Calu3 (cell line): ENCODE measurements at places on chromosomes 7 and 10. TPM values are rescaled to one million over a fixed set of nuclear protein-coding genes. Genes with fewer than 3 reads are reported as not detected.

Gene ITIH5
- 2.0 and 5.2 TPM in 2 replicates for total RNA-seq

Gene TMEM229A
- not detected in 2 replicates for total RNA-seq

Gene NAT16
- total RNA-seq: not detected in 2 replicates

Gene OR9A2
- not detected in 2 replicates for total RNA-seq

Gene MEST
- 62.6 and 76.1 TPM in 2 replicates for total RNA-seq

Gene PNLIPRP3
- not detected in 2 replicates for total RNA-seq

Gene CHST3
- 14.3 and 32.4 TPM in 2 replicates for total RNA-seq

Gene MRM2
- total RNA-seq: 60.1 and 64.3 TPM in 2 replicates

Gene GPR37
- 7.5 and 7.9 TPM in 2 replicates for total RNA-seq

Gene PRR15
- 76.1 and 111 TPM in 2 replicates for total RNA-seq

Gene PNLIPRP1
- not detected in 2 replicates for total RNA-seq

- DNase-seq: no peak
These were observed 70.5 kb downstream of the SFMBT2 start for GRCh38 chr10:7340179-7340874.

GRCh38 chr7:141986923-141987322, 8.8 kb upstream of the MGAM start:
- no peak for DNase-seq

DNA sequence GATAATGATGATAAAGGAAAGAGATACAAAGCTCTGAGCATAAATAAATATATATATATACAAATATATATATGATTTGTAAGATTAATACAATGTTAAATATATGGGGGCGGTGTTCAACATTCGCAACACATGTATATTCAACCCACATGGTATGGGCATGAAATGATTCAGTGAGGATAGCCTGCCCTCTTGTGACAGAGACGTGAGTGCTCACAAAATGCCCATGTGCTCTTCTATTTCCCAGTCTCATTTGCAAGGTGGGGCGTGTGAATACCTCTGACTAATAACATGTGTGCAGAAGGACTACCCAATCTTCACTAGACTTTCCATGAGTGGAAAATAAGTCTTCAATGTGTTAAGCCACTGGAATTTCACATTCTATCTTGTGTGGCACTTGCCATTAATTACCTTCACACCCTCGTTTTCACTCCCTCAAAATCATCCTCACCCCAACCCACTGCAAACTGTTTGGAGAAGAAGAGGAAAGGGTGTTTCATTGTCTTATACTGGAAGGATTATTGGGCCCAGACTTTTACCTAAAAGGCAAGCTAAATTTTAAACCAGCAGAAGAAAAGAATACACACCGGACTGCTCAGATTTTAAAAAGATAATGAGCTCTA, 26.9 kb downstream of the ASAH2 start:
- DNase-seq: peak; percentile 52

DNA sequence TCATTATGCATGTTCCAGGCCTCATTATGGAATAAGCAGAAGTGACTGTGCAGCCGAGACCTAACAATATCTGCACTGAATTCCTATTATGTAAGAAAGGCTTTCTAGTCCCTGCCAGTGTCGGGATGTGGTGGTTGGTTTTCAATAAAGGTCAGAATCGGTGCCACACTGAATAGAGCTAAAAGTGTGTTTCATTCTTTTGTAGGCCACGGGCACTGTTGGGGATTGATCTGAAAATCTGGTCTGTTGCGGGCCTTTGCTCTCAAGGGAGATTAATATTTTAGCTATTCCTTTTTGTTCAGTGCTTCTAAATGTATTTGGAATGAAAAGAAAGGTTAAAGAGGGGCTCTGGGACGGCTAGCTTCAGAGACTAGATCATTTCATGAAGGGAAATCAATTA, 559.4 kb upstream of the GALNT17 start:
- DNase-seq: no peak

- no peak for DNase-seq
These were observed 18.5 kb downstream of the STAM start for GRCh38 chr10:17662193-17663138.

DNA sequence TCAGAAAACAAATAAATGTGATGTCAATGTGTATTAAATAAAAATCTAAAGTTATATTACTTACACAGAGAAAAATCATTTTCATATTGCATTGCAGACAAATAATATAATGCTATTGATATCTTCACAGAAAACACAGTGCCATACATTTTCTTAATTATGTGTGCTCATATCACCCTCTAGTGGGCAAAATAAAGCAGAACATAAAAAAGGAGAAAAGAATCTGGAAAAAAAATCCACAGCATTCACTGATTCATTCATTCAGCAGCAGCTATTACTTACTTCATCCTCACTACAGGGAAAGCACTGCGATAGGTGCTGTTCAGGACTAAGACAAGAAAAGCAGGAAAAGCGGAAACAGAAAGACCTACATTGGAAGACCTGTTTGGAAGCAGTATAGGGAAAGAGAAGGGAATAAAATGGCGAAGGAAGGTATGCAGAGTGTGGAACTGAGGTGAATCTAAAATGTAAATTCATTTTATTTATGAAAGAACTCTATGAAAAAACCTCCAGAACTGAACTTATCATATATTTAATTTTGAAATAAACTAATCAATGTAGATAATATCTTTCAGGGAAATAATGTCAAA, 73.2 kb downstream of the POT1 start:
- DNase-seq: no peak

DNA sequence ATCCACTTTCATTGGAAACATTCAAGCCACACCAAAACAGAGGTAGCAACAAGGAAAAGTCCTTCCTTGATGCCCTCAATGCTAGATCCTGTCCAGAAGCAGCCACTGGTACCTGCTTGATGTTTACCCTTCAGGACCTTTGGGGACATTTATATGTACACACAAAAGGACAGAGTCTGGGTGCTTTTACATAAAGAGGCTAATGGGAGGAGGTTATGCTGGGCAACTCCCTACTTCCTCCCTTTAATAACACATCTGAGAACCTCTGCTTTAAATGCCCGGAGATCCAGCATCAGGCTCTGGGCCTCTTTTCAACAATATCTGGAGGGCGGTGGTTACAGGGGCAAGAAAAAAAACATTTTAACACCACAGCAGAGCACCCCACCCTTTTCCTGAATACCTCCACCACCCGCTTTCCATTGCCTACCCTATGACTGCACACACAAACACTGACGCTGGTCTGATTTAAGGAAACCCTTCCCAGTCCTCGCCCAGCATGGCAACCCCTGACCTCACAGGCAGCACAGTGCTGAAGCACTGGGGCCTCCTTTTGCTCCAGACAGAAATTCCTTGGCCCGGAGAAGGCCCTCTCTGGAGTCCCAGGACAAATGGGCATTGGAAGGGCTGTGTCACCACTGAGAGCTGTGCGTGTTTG, 39.3 kb upstream of the DUSP5 start:
- DNase-seq: no peak

- DNase-seq: no peak
These were observed 1.4 kb downstream of the LARP4B start for GRCh38 chr10:929960-930624.
